Suprapubic skin (tissue), 4 donors: ENCODE measurements at places on chromosomes 13 and 19. TPM values are rescaled to one million over a fixed set of nuclear protein-coding genes. Genes with fewer than 3 reads are reported as not detected.

DNA sequence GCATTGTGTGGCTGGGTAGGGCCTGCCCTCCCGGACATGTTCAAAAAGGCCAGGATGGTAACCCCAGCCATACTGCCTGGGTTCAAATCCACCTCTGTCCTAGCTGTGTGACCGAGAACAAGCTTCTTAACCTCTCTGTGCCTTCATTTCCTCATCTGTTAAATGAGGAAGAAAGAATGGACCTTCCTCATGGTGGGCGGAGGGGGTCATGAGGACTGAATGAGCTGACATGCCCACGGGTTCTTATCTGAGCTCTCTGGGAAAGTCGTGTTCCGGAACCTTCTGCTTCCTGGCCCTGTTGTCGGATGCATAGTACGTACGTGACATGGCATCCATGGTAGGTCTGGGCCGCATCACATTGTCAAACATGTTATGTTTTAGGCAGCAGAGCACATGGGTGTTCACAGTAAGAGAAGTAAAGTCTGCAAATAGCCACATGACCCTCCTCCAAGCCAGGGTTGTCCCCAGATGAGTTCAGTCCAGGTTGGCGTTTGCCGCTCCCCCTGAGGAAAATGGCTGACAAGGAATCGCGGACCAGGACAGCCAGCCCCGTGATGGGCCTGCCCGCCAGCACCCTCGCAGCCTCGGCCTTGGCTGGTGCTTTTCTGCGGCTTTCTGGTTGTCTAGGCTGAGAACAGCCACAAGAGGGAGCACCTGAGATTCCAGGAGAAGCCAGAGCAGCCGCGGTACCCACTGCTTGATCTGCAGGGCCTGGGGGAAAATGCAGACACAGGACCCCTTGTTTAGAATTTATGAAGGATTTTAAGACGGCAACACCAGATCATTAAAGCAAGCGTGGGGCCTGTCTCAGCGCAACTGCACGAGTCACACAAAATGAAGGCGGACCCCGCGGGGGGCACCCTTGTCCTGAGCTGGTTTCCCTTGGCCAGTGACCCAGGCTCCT lies 2.4 kb upstream of the NTN5 start:
- peak; percentile 91 for DNase-seq

DNA sequence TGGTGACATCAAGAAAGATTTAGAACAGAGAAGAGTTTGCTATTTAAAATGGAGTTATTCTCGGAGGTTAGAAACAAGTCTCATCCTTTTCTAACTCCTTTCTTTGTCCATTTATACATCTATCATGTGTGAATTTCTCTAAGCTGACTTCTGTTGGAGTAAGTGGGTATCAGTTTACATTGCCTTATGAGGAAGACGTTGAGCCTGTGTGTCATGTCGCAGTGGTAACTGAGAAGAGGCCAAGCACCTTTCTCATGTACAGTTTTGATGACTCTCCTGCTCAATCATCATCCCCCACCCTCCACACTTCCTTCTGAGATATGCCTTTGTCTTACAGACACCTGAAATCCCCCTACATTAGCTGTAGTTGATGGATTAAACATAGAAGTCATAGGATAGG lies 624.8 kb downstream of the LIG4 start:
- no peak for DNase-seq

- DNase-seq, result no peak
Observed at GRCh38 chr13:98274921-98275487, 97.9 kb upstream of the RNF113B start.

- no peak for DNase-seq
Observed at GRCh38 chr19:30799865-30800755, 427.9 kb downstream of the ZNF536 start.

DNA sequence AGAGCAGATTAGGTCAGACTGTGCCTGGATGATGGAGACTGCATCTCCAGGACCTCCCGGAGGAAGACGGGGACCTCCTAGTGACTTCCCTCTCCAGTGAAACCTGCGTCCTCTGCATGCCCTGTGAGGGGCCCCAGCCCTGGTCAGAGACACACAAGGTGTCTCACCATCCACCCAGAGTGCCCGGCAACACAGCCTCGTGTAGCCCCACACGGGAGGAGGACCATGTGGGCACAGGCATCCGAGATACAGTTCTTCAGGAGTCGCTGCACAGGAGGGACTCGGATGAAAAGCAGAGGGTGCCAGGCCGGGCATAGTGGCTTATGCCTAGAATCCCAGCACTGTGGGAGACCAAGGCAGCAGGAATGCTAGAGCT lies 64.8 kb downstream of the PEPD start:
- no peak for DNase-seq

GRCh38 chr13:51348069-51348967 lies 8.8 kb downstream of the SERPINE3 start:
- DNase-seq, result no peak

DNA sequence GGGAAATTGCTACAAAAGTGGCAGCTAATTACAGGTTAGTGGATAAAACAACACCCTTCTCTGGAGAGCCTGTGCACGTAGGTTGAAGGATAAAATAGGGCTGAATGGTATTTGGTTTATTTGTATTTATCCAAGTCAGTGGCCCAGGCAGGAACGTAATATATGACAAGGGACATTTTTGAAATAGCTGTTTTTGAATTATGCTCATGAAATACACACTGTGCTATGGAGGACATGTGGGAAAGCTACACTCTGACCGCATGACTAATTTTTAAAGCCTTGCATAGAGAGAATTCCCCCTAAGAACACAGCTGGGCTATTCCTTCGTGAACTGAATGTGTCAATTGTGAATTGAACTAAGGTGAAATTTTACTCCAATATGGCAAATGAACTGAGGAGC lies 292.1 kb upstream of the MAB21L1 start:
- DNase-seq, result no peak

GRCh38 chr13:58823701-58824100 lies 1192.2 kb downstream of the PCDH17 start:
- no peak for DNase-seq

- no peak for DNase-seq
Observed at GRCh38 chr19:15122331-15123030, 15.3 kb downstream of the SYDE1 start.

GRCh38 chr19:7856679-7857663 lies 17.2 kb downstream of the PRR36 start:
- no peak for DNase-seq

DNA sequence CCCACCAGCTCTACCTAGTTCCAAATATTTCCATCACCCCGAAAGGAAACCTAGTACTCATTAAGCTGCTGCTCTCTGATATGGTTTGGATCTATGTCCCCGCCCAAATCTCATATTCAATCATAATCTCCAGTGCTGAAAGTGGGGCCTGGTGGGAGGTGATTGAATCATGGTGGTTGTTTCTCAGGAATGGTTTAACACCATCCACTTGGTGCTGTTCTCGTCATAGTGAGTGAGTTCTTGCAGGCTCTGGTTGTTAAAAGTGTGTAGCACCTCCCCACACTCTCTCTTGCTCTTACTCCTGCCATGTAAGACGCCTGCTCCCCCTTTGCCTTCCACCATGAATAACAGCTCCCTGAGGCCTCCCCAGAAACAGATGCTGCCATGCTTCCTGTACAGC lies 43.4 kb upstream of the MED4 start:
- no peak for DNase-seq

- DNase-seq, result no peak
Observed at GRCh38 chr13:48949566-48950500, 25.9 kb upstream of the FNDC3A start.

DNA sequence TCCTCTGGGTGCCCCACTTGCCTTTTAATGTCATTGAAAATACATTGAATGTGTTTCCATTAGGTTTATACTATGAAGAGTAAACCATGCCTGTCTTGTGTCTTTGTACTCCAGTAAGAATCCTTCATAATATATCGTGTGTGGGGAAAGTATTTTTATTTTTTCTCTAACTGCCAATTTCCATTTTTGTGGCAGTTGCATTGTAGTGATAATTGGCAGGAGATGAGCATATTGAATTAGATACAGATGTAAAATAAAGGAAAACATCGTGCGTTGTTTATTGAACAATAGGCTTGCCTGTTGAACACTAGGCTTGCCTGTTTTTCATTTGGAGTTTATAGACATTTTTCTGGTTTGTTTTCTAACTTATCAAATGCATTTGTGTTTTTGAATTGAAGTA lies 218.8 kb downstream of the NBEA start:
- no peak for DNase-seq

GRCh38 chr19:6086068-6086788 lies 24.1 kb downstream of the RFX2 start:
- no peak for DNase-seq

KLK14 gene
- total RNA-seq, result 22.8 TPM

OLFM4 gene
- total RNA-seq, result not detected

PGLYRP2 gene
- total RNA-seq, result not detected

PPM1N gene
- total RNA-seq, result 6.3 TPM

TNFSF11 gene
- 0.62 TPM for total RNA-seq

CGB3 gene
- not detected for total RNA-seq

TSEN34 gene
- 66.5 TPM for total RNA-seq
